ENCODE measurements at places on chromosomes 13 and 19.

GRCh38 chr13:44088991-44089413 lies 209.3 kb downstream of the LACC1 start:
- DNase-seq, result no peak

DNA sequence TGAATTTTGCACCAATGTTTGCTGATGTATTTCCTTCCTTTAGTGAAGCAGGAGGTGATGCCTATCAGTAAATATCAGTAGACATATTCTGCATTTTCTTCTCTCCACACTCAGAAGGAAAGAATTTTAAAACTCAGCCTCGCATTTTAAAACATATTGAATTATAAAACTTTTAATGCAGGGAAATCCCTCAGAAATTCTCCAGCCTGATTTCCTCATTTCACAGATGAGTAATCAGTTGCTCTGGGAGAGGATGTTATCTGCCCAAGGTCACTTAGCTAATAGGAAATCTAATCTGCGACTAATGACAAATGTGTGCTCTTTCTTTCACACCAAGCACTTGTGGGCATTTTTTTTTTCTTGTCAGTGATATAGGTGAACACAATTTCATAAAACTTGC lies 320.6 kb downstream of the ITGBL1 start:
- no peak for DNase-seq

- no peak for DNase-seq
Observed at GRCh38 chr13:44388427-44389059, 14.9 kb downstream of the SERP2 start.

- DNase-seq, result no peak
Observed at GRCh38 chr13:112182251-112182650, 115.3 kb downstream of the SOX1 start.

GRCh38 chr13:32535115-32535514 lies 3.5 kb downstream of the N4BP2L2 start:
- no peak for DNase-seq

DNA sequence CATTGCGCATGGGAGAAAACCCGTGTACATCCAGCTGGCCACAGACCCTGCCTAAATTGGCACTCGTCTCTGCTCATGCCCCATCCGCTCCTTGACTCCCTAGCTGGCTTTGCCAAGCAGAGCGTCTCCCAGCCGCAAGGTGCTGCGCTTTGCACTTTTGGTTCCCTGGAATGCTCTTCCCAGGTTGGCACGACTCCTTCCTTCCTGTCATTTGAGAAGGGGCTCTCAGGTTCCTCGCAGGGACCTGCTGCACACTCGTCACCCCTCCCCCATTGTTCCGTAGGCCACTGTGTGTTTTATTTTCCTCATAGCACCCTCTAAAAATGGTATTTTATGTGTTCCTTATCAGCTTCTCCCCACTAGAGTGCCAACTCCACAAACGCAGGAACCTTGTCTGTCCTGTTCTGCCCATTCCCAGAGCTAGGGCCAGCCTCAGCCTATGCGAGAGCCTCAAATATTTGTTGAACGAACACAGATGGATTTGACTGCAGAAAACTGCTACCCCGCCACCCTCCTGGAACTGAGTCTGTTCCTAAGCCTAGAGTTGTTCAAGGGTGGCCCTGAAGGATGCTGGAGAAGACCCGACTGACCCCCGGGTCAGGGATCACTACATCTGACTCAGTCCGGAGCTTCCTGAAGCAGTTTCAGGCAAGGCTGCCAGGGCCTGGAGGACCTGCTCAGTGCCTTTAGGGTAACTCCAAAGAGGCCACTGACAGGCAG lies 8.4 kb upstream of the CEBPA start:
- DNase-seq, result no peak

DNA sequence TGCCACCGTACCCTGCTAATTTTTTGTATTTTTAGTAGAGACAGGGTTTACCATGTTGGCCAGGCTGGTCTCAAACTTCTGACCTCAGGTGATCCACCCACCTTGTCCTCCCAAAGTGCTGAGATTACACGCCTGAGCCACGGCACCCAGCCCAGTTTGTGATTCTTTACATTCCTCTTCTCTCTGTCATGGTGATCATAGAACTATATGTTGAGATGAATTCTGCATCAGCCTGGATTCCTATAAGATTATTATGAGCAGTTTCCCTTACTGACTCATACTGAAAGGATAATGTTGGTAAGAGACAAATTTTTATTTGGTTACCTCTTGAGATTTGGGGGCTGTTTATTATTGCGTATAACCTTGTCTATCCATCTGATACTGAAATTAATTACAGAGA lies 121.5 kb upstream of the CSNK1A1L start:
- DNase-seq, result no peak

- DNase-seq, result no peak
Observed at GRCh38 chr19:49553451-49554271, 25.9 kb downstream of the RCN3 start.

Measured in DMS 273 treated with DMSO at 0.1 percent for 48 hours (cell line).